ENCODE measurements at places on chromosomes 5 and 9.

DNA sequence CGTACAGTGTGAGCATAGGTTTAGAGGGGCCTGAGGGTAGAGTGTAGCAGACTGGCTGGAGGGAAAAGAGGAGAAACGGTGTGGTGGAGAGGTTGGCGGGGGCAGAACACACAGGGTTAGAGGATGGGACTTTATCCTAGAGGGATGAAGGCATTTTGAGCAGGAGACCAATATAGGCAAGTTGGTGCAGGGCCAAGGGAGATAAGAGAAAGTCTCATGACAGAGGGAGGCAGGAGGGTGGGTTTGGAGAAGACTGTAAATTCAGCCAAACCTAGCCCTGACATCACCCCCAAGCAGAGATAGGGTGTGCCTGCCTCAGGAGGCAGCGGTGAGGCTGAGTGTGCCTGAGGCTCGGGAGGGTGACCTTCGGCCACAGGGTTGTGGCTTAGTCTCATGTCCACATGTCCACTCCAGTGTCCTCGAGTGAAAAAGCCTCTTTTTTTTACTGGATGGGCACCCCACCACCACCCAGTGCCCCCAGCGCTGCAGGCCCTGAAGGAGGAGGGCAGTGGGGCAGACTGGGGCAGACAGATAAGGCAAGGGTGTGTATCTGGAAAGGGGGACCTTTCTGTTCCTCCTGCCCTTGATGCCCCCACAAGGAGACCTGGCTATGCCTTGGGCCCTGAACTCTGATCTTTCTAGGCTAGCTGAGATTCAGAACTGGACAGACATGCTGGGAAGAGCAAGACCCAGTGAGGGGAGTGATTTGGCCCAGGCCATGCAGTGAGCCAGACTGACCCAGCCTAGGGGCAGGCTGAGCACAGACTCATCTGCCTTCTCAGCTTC is 108.7 kb downstream of the RGS3 start:
- no peak for DNase-seq

DNA sequence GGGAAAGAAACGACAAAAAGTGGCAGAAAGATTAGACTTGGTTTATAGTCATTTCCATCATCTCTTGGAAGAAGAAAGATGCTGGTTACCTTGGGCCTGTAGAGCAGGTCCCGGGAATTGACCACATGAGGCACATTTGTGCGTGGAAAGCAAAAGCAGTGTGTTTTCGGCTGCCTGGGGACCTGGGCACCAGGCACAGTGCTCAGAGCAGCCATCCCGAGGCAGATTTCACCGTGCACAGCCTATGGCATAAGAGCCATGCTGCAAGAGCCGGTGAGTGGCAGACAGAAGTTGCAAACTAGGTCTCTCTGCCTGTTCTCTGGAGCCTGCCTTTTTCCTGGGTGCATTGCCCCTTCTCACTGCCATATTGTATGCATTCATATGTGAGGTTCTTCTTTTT is 77.0 kb downstream of the ICE1 start:
- DNase-seq = no peak

- no peak for DNase-seq
These were observed 14.2 kb downstream of the SLIT3 start for GRCh38 chr5:169286572-169287300.

DNA sequence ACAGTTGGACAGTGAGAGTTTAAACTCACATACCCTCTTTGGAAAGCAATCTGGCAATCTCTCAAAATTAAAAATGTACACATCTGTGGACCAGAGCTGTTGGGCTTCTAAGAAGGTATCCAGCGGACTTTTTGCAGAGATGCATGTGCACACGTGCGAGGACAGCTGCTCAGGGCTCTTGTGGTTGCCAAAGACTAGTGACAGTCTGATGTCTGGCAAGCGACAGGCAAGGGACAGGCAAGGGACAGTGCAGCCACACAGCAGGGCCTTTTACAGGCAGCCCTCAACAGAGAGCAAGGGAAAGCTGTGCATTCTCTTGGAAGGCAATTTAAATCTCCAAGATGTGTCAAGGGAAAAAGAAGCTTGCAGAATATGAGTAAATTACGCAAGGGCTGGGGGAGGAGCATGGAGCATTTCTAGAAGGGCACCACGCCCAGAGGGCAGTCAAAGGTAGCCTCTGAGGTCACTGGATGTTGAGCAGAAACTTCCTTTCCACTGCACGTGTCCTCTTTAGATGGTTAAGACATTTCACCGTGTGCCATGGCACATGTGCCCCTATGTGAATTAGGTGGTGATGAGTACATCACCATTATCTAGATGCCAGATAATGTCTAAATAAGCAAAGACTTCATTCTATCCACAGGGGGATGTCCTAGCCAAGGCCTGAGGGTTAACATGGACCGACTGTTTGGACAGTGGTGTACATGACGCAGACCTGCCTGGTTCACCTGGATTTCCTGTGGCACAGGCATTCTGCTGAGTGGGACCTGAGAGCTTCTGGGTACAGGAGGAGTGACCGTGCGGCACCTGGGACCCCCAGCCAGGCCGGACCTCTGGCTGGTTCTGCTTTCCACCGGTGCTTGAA is 9.1 kb downstream of the GFPT2 start:
- DNase-seq = no peak

- no peak for DNase-seq
These were observed 16.5 kb downstream of the HBEGF start for GRCh38 chr5:140329739-140330481.

- DNase-seq = no peak
These were observed 605.4 kb upstream of the CLINT1 start for GRCh38 chr5:158464383-158464782.

DNA sequence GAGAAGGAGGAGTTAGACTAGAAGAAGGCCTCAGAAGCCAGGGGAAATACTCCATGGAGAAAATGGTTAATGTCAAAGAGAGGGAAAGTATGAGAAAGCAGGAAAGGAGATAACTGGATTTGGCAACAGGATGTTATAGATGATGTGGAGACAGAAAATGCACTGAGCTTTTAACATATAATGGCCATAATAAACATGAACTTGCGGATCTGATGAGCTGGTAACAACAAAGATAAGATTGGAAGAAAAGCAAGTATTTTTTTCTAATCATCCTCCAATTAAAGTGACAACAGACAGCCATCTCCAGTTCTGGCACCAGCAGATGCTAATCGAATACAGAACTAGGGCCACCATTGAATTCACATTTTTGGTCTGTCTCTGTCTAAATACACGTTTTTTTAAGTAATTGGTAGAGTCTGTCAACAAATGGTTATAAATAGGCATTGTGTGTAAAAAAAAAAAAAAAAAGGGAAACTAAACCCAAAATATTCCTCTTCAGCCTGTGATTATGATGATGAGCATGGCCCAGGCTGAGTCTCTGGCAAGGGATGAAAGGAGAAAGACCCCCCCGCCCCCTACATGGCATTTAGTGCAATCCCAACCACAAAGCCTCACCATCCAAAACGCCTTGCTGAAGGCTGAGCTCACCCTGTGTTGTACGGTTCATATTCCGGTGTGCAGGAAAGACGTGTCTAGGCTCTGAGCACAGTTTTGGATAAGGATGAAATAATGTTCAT is 149.5 kb upstream of the LHFPL2 start:
- DNase-seq = no peak

GRCh38 chr5:142038735-142039134 is 25.9 kb upstream of the GNPDA1 start:
- no peak for DNase-seq

DNA sequence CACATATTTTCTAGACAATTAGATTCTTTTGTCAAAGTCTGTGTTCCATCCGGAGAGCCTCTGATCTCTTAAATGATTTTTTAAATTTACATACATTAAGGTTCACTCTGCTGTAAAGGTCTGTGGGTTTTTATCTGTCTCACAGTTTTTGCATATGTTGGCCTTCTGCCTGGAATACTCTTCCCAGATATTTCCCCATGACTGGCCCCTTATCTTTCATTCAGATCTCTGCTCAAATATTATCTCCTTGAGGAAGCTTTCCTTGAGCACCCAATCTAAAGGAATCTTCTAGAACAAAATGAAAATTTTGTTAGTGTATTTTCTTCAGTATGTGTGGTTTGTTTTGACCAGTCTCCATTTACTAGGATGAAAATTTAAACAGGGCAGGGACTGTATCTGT is 26.3 kb downstream of the FAF2 start:
- no peak for DNase-seq

- DNase-seq = no peak
These were observed 926 bp downstream of the DNAJC25 start for GRCh38 chr9:111632060-111632459.

DNA sequence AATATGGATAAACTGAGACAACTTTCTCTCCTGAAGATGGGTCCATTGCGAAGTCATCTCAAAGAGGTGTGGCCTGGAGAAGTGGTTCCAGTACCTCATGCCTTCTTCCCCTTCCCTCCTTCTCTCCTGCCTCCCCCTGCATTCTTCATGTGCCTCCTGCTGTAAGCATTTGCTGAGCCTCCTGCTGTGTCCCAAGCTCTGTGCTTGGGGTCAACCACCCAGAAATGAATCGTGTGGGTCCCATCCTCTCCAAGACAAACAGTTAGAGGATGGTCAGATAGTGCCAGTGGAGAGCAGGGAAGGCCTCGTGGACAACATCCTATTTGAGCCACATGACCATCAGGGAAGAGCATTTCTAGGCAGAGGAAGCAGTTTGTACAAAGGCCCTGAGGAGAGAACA is 53.5 kb downstream of the KCNIP1 start:
- DNase-seq = no peak

DNA sequence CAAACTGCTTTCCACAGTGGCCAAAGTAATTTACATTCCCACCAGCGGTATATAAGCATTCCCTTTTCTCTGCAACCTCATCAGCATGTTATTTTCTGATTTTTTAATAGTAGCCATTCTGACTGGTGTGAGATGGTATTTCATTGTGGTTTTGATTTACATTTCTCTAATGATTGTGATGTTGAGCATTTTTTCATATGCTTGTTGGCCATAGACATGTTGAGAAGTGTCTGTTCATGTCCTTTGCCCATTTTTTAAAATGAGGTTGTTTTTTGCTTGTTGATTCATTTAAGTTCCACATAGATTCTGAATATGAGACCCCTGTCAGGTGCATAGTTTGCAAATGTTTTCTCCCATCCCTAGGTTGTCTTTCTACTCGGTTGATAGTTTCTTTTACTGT is 254.5 kb upstream of the MPDZ start:
- no peak for DNase-seq

GRCh38 chr5:36269478-36269877 is 27.8 kb upstream of the NADK2 start:
- DNase-seq = no peak

- DNase-seq = no peak
These were observed 437.3 kb upstream of the MPDZ start for GRCh38 chr9:13716601-13717321.

GRCh38 chr5:113376640-113377039 is 58.1 kb downstream of the TSSK1B start:
- DNase-seq = no peak

- no peak for DNase-seq
These were observed 16.9 kb upstream of the CPLX2 start for GRCh38 chr5:175854231-175855040.

- no peak for DNase-seq
These were observed 53.9 kb upstream of the TUT7 start for GRCh38 chr9:86408121-86408520.

- no peak for DNase-seq
These were observed 96.1 kb downstream of the SEMA6A start for GRCh38 chr5:116478491-116478890.

DNA sequence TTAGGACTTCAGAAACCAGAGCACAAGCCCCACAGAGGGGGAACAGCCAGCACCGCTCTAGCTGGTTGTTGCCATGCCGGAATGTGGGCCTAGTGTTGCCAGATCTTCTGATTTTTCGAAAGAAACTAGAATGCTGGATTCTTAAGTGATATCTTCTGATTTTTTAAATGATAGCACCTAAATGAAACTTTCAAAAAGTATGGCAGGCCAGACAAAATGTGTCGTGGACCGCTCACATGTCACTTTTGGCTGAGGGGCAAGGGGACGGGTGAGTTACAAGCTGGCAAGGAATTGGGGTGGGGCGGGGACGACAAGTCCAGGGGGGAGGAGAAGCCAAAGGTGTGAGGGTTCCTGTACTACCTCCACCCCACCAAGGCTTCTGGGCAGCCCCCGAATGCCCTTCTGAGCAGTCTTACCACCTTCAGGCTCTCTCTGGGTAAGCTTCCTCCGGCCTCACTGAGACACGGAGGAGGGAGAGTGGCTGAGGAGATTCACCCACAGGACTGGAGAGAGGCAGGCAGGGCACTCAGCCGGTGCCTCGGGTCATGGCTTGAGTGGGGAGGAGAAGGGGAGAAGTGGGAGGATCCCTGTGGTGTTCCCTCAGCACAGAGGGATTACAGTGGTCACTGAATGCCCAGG is 10.3 kb downstream of the B4GALT7 start:
- DNase-seq = no peak

GRCh38 chr5:1638658-1639400 is 115.1 kb upstream of the LPCAT1 start:
- DNase-seq = no peak

DNA sequence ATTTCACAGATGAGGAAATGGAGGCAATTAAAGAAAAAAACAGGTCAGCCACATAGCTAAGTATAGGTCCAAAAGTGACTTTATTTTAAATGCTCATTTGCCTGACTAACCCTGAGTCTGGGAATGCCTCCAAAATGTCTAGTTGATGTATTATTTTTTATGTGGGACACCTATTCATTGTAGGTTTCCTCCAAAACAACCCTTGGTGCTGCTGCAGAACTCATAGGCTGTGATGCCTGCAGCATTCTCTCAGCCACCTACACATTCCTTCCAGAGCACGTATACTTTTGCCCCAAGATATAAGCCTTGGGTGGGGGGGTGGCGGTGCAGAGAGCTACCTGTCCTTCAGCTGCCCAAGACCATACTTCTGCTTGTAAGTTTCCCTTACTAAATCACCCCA is 77.4 kb downstream of the MSX2 start:
- no peak for DNase-seq

GRCh38 chr5:123561230-123561629 is 49.3 kb downstream of the CSNK1G3 start:
- no peak for DNase-seq

- DNase-seq = no peak
These were observed 77.2 kb upstream of the KLF9 start for GRCh38 chr9:70491426-70492318.

DNA sequence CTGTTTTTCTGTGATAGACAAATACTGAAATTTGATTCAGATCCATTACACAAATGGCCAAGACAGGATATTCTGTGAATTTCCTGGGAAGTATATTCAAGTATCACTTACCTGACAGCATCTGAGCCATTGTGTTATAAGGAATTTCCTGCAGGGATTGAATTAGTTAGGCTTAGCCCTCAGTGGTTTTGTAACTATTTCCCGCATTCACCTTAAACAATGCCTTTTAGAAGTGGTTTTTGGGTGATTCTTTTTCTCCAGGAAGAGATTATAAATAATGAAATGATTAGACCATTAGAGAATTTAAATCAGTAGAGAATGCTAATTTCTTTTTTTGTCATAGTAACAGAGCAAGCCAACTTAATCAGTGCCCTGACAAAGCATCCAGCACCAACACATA is 30.6 kb downstream of the ITGA1 start:
- DNase-seq = no peak

DNA sequence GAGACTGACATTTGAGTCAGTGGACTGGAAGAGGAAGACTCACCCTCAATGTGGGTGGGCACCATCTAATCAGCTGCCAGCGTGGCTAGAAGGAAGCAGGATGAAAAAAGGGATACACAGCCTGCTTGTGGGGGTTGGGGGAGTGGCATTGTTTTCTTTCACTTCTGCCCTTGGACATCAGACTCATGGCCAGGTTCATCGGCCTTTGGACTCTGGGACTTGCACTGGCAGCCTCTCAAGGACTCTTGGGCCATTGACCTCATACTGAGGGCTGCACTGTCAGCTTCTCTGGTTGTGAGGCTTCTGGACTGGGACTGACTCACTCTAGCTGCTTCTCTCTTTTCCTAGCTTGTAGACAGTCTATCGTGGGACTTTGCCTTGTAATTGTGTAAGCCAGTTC is 374.9 kb downstream of the TLE1 start:
- DNase-seq = no peak

GRCh38 chr5:149963729-149964128 is 3.2 kb downstream of the SLC26A2 start:
- DNase-seq = no peak
